ENCODE measurements at places on chromosomes 11 and 22. TPM values are rescaled to one million over a fixed set of nuclear protein-coding genes. Genes with fewer than 3 reads are reported as not detected.

DNA sequence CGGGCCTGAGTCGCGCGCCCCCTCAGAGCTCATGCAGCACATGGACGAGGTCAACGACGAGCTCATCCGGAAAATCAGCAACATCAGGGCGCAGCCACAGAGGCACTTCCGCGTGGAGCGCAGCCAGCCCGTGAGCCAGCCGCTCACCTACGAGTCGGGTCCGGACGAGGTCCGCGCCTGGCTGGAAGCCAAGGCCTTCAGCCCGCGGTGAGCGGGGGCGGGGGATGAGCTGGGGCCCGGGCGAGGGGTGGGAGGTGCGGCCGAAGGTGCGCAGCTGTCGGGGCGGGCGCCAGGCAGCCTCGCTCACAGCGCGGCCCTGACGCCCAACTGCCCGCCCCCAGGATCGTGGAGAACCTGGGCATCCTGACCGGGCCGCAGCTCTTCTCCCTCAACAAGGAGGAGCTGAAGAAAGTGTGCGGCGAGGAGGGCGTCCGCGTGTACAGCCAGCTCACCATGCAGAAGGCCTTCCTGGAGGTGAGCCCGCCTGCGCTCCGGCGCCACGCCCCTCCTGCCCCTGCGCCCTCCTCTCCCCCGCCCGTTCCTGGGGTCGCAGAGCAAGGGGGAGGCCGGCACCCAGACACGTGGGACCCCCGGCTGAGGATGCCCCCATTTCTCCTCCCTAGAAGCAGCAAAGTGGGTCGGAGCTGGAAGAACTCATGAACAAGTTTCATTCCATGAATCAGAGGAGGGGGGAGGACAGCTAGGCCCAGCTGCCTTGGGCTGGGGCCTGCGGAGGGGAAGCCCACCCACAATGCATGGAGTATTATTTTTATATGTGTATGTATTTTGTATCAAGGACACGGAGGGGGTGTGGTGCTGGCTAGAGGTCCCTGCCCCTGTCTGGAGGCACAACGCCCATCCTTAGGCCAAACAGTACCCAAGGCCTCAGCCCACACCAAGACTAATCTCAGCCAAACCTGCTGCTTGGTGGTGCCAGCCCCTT is 20.5 kb downstream of the EPS8L2 start:
- H3K36me3 ChIP-seq = no peaks in the 10 kb centered on the region
- peak overlapping the region; percentile 53 for H3K4me3 ChIP-seq
- H3K27ac ChIP-seq = no peak overlapping the region
- H3K4me1 ChIP-seq = peaks cover 31% of the 10 kb centered on the region

DNA sequence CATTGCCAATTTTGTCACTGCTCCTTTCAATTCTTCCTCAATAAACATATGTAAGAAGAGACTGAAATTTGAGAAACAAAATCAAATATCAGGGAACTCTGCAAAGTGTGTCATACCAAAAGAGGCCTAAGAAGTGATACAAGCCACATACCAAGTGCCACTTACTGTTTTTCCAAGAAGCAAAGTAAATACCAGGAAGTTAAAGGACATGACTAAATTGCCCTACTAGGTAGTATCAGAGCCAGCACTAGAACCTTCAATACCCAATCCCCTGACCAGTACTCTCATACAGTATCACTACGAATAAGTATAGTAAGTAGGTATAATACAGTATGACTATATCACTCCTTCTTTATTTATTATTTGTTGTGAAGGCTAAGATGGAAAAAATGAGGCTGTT is 13.6 kb downstream of the MAML2 start:
- H3K27me3 ChIP-seq = no peaks in the 10 kb centered on the region
- H3K4me3 ChIP-seq = no peak overlapping the region
- no peak overlapping the region for H3K27ac ChIP-seq
- DNase-seq = no peak
- H3K36me3 ChIP-seq = no peaks in the 10 kb centered on the region

- no peak for DNase-seq
- H3K27me3 ChIP-seq = no peaks in the 10 kb centered on the region
- H3K36me3 ChIP-seq = no peaks in the 10 kb centered on the region
- no peak overlapping the region for H3K4me3 ChIP-seq
- H3K27ac ChIP-seq = peak overlapping the region; percentile 5
- H3K4me1 ChIP-seq = peaks cover 56% of the 10 kb centered on the region
Measured at GRCh38 chr11:130103296-130103814, 33.7 kb downstream of the APLP2 start.

- H3K27me3 ChIP-seq = peaks cover 4% of the 10 kb centered on the region
- H3K27ac ChIP-seq = no peak overlapping the region
- peaks cover 62% of the 10 kb centered on the region for H3K4me1 ChIP-seq
- no peak overlapping the region for H3K4me3 ChIP-seq
- no peak for DNase-seq
Measured at GRCh38 chr11:117820071-117820470, 4.5 kb downstream of the FXYD2 start.

DNA sequence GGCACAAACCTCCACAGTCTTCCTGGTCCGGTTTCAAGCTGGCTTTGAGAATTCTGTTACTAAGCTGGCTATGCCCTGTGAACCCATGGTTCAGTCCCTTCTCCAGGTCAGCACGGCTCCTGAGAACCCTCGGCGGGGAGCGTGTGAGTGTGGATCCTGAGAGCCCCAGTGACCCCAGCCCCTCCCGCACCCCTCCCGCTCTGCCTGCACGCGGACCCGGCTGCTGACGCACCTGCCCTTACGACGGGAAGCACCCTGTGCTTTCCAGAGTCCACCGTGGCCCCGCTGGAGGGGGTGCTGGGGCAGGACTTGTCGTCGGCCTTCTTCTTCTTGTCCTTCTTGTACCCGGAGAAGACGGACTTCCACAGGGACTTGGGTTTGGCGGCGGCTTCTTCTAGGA is 42.8 kb upstream of the BID start:
- H3K27me3 ChIP-seq = no peaks in the 10 kb centered on the region
- DNase-seq = no peak
- no peaks in the 10 kb centered on the region for H3K4me1 ChIP-seq
- H3K27ac ChIP-seq = no peak overlapping the region

DNA sequence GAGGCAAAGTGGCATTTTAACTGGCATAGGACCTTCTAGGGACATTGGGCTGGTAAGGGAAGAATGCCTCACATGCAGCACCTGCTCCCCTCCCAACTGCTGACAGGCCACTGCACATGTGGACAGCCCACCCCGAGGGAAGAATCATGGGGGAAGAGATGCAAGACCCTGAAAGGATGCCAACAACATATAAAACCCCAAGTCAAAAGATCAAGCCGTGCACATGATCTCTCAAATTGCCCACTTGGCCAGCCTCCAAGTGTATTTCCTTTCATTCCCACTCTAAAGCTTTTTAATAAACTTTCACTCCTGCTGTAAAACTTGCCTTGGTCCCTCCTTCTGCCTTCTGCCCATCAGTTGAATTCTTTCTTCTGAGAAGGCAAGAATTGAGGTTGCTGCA is 947.8 kb upstream of the CCDC90B start:
- H3K36me3 ChIP-seq = no peaks in the 10 kb centered on the region
- no peak overlapping the region for H3K4me3 ChIP-seq
- H3K27ac ChIP-seq = no peak overlapping the region
- H3K4me1 ChIP-seq = no peaks in the 10 kb centered on the region

DNA sequence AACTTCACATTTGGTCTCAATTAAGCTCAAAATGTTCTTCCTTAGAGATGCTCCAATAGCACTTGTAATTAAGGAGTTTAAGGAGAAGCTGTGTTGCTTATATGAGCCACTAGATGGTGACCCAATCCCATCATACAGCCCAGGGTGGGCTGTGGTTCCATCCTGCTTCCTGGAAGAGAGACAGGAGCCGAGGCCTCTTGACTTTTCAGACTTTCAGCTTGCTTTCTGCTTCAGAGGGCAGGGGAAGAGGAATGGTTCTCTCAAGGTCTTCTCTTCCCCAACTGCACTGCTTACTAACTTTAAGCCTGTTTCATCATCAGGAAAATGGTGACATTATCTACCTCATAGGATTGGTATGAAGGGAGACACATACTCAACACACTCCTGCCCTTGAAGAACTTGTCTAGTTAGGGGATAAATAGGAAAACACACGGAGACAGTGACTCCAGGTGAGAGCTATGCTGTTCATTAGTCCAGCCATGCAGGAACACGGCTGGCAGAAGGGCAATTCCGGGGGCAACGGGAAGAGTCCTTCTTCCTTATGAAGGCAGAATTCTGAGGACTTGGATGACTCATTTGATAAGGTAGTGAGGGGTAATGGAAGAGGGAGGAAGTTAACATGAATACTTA is 20.1 kb downstream of the TMEM218 start:
- no peak for DNase-seq
- H3K4me3 ChIP-seq = no peak overlapping the region
- peaks cover 14% of the 10 kb centered on the region for H3K36me3 ChIP-seq
- no peak overlapping the region for H3K27ac ChIP-seq
- H3K4me1 ChIP-seq = peaks cover 9% of the 10 kb centered on the region

DNA sequence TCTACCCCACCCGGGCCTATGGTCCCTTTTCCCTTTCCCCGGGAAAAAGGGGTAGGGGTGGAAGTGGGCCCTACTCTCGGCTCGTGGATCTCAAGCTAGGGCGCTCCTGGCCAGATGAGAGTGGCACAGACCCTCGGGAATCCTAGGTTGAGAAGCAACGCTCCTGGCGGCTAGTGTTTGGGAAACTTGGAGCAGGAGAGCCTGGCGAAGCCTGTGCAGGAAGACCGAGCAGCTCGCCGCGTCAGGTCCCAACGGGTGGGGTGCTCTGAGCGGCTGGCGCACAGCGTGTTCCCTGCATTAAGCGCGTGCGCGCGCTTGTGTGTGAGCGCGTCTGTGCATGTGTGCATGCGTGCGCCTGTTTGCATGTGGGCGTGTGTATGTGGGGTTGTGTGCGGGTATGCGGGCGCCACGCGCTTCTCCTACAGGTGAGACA is 7.1 kb upstream of the FLI1 start:
- H3K27me3 ChIP-seq = peaks cover 93% of the 10 kb centered on the region
- peak overlapping the region; percentile 64 for H3K4me3 ChIP-seq
- peak; percentile 55 for DNase-seq
- H3K27ac ChIP-seq = no peak overlapping the region

DNA sequence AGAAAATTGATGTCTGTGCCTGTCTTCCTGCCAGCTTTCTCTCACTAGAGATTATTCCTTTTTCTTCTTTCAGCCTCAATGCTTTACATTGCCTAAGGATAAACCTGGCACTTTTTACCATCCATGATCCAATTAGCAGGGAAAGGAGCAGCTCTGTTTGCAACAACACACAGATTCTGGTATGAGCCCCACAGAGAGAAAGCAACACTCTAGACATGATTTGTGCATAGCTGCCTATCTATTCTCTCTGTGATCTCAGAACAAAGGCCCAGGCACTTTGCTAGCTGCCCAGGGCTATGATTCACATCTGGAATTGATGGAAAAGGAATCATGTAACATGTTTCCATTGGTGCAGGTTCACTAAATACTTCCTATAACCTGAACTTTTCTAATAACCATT is 685.0 kb downstream of the ETS1 start:
- no peak overlapping the region for H3K27ac ChIP-seq
- H3K27me3 ChIP-seq = no peaks in the 10 kb centered on the region
- H3K4me1 ChIP-seq = no peaks in the 10 kb centered on the region
- H3K4me3 ChIP-seq = no peak overlapping the region
- no peaks in the 10 kb centered on the region for H3K36me3 ChIP-seq
- no peak for DNase-seq

Gene CHCHD10
- total RNA-seq = 1,446 TPM

Gene GTSE1
- total RNA-seq = 0.25 TPM

Data from left ventricle myocardium inferior (tissue), 1 donor.